Keratinocyte (primary cell): ENCODE measurements at places on chromosomes 5 and 9.

GRCh38 chr5:9947944-9948343 is 301.7 kb downstream of the ATPSCKMT start:
- DNase-seq, result no peak

DNA sequence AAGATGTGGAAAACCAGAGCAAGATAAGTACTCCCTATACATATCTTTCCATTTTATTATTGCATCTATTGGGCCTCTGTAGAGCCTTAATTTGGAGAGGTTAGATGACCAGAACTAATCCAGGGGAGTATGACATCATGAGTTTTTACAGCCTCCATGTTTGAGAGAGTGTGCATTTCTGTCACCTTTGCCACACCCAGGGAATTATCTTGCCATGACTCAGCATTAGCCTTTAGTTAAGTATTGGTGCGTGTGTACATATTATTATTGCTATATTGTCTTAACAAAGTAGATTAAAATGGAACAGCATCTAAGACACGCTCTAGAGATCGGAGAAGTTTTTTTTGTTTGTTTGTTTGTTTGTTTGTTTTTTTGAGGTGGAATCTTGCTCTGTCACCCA is 27.6 kb downstream of the DIMT1 start:
- DNase-seq, result no peak

- DNase-seq, result no peak
Measured at GRCh38 chr5:91332267-91333045, 50.7 kb downstream of the ARRDC3 start.

DNA sequence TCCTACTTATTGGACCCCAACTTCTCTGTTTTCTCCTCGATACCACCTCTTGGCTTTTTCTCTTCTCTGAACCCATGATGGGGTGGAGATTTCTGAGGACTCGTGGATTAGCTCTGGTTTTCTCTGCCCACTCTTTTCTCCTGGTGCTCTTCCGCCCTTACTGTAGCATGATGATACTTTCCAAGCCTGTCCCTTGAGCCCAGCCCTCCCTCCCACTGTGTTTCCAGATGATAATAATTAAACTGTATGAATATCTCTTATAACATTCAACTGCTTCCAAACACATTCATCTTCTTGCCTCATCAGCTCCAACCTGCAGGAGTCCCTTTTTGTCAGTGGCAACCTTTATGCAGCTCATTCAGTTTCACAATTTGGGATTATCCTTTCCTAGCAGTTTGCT is 494.2 kb upstream of the KLF4 start:
- no peak for DNase-seq

DNA sequence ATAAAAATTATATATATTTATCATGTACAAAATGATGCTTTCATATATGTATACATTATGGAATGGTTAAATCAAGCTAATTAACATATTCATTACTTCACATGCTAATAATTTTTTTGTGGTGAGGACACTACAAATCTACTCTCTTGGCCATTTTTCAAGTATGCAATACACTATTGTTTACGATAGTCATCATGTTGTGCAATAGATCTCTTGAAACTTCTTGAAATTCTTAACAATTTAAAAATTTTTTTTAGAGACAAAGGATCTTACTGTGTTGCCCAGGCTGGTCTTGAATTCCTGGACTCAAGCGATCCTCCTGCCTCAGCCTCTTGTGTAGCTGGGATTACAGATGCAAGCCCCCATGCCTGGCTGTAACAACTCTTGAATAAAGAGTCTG is 45.2 kb upstream of the SHOC1 start:
- DNase-seq, result no peak

GRCh38 chr9:133845440-133845839 is 107.3 kb upstream of the SARDH start:
- no peak for DNase-seq

GRCh38 chr5:169018925-169019324 is 282.0 kb downstream of the SLIT3 start:
- no peak for DNase-seq

DNA sequence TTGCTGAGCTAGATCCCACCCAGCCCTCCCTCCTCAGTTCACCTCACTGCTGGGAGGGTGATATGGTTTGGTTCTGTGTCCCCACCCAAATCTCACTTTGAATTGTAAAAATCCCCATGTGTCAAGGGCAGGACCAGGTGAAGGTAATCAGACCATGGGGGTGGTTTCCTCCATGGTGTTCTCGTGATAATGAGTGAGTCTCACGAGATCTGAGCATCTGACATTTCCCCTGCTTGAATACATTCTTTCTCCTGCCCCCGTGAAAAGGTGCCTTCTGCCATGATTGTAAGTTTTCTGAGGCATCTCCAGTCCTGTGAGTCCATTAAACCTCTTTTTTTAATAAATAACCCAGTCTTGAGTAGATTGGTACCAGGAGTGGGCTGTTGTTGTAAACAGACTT is 469.9 kb upstream of the DAP start:
- no peak for DNase-seq

DNA sequence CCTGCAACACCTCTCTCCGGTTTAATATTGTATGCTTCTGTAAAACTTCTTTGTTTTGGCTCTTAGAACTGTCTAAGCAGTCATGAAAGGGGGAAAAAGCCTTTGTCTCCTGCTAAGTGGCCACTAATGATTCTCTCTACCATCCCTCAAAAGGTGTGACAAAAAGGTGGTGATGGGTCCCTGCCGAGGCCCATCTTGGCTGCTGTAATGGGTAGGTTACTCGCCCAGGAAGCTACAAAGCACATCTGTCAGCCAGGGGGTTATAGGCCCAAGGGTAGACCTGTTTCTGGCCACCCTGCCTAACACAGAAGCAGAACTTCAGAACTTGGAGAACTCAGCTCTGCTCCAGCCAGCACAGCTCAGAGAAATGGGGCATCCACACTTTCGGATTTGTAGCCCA is 1.6 kb downstream of the FAM219A start:
- no peak for DNase-seq

GRCh38 chr5:130324953-130325671 is 420.8 kb downstream of the CHSY3 start:
- DNase-seq, result no peak

DNA sequence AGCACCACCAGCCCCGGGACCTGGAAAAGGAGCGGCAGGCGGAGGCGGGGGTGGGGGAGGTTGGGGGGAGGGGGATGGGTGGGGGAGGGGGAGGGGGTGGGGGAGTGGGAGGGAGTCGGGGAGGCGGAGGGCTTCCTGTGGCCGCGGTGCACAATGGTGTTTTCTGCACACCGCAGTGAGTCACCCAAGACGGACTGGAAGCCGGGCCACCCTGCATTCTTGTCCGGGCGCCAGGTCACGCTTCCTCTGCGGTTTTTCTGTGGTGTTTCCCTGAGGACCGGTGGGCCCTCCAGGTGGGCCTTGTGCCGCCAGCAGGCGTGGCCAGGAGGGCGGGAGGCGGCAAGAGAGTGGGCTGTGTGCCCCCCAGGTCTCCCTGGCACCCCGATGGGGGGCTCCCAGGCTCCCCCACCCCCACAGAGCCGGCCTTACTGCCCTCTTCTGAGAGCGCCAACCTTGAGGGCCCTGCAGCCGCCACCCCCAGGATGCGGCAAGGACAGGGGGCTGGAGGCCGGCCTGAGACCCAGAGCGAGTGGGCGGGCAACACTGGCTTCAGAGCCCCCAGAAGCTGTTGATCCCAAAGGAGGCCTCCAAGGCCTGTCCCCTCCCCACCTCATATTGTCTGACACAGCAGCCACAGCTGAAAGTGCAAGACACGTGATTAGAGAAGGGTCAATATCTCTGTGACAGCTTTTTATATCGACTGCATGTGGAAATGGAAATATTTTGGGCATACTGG is 11.1 kb downstream of the EXD3 start:
- DNase-seq, result no peak

DNA sequence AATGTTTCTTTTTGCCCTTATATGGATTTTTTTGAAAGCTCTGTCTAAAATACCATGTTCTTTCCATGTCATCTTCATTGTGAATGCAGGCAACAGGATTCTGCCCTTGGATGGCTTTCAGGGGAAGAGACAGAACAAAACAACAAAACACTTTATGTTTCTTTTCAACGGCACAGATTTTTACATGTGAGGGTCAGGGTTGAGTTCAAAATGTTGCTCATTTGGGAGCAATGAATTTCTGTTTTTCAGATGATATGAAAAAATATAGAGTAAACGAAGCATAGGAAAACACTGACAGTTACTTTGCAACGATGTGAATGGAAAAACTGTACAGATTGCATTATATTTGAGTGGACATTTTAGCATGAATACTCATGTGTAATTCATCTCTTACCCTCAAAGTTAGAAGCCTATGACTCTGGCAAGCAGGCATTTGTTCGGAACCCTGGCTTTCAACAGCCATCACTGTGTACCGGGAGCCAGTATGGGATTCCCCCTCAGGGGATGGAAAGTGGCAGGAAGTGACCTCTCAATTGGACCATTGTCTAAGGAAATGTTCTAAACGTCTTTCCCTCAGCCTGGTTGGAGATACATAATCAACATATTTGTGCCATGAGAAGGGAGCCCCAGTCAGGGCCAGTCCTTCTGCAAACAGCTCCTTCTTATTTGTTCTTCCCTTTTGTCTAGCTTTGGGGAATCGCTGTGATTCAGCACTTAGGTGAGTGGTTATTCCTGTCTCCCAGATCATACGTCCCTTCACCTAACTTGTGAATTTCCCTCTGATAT is 153.9 kb upstream of the MEF2C start:
- no peak for DNase-seq

- no peak for DNase-seq
Measured at GRCh38 chr5:151451626-151452520, 4.5 kb downstream of the SLC36A1 start.

- no peak for DNase-seq
Measured at GRCh38 chr9:94903961-94904421, 177.5 kb downstream of the AOPEP start.

DNA sequence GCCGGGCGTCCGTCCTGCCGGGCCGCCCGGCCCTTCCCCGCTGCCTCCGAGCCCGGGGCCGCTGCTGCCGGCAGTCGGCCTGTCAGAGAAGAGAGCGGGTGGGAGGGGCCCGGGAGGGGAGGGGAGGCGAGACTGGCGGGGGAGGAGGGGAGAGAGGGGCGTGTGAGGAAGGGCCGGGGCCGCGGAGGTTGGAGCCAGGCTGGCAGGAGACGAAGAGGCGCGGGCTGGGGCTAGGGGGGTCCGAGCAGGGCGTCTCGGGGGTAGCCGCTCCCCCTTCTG is 570 bp downstream of the CREBRF start:
- no peak for DNase-seq

DNA sequence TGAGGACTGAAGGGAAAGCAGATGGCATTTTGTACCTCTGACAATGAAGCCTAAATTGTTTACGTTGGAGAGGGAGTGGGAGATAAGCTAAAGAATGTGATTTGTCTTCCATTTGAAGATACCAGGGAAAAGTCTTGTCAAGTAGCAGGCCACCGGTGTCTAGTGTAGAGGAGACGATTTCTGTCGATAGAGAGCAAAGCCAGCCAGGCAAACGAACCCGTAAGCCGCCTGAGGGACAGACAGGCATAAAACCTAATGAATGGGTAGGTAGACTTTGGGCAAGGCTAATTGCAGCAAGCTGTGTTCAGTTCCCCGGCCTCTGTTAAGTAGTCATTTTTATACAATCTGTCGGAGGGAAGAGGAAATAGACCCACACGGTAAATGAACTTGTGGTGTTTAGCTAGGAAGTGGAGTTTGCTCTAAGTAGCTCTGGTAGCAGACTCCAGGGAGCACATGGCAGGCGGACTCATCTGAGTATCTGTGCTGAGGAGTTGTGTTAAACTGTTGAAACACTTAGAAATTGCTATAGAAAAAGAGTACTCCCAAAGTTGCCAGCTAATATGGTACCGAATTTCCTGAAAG is 28.8 kb downstream of the SMARCA2 start:
- DNase-seq, result no peak

DNA sequence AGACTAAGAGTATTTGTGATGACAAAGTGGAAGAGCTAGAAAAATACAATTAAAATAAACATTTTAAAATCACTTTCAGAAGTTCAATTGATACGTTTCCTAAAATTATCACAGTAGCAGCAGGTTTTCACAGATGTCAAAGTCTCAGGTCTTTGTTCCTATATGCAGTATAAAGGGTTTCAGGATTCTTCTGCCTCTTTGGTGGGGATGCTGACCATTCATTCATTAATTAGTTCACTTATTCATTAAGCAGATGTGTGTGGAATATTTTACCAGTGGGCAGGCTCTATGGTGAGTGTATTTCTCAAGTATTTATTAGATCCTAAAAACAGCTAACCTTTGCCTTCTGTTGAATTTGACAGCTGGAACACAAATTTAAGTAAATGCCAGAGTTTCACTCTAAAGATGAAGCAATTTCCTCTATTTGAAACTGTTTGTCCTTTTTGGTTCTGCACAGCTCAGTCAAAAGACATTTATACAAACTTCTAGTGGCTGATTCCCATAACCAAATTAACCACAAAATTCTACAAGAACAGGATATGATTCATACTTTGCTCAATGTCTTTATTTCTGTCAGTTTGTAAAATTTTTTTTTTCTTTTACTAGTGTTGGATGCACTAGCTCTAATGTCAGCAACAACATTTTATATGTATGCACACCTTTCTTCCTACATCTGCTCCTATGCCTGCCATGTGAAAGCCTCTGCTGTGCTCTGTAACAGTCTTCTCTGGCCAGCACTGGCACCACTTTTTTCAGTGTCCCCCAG is 75.9 kb upstream of the PRR16 start:
- no peak for DNase-seq

- DNase-seq, result no peak
Measured at GRCh38 chr5:54774281-54775170, 210.9 kb downstream of the ESM1 start.

- no peak for DNase-seq
Measured at GRCh38 chr5:171952021-171952420, 54.4 kb downstream of the FBXW11 start.

DNA sequence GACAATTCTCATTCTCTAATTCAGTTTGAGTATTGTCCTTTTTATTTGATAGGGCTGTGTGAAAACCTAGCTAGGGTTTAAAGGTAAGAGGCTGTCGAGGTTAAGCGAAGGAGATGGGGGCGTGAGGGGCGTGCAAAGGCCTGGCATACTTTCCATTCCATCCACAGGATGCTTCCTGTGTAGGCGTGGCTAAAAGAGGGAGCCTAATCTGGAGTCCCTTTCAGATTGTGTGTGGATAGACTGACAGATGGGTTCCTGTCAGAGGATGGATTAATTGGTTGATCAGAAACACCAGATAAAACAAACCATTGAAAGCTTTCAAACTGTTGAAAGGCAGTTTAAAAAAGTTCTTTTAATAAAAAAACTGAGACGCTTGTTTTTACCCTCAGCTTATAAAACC is 1.1 kb upstream of the ELL2 start:
- no peak for DNase-seq

DNA sequence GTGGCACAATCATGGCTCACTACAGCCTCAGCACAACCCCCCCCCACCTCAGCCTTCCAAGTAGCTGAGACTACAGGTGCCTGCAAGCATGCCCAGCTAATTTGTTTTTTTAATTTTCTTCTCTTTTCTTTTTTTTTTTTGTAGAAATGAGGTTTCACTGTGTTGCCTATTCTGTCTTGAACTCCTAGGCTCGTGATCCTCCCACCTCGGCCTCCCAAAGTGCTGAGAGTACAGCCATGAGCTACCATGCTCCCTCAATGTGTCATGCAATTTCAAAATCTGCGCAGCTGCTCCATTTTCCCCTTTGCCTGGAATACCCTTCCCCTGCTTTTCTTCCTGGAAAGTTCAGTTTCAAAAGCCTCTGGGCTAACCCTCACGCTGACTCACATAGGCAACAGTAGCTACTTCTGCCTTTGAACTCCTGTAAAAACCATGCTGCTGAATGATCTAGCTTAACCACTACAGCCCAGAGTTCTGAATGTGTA is 71.0 kb upstream of the IL7R start:
- DNase-seq, result no peak

- DNase-seq, result no peak
Measured at GRCh38 chr5:55923177-55923771, 71.5 kb downstream of the IL6ST start.

- no peak for DNase-seq
Measured at GRCh38 chr5:144072518-144072927, 97.9 kb downstream of the YIPF5 start.

- DNase-seq, result no peak
Measured at GRCh38 chr9:27142299-27142930, 33.4 kb downstream of the TEK start.
